Epithelial cell of proximal tubule (primary cell): ENCODE measurements at places on chromosomes 5 and 9.

- DNase-seq = no peak
Measured at GRCh38 chr9:73038613-73039012, 85.8 kb upstream of the ALDH1A1 start.

- no peak for DNase-seq
Measured at GRCh38 chr9:80883426-80883825, 805.9 kb downstream of the TLE1 start.

- no peak for DNase-seq
Measured at GRCh38 chr5:77210091-77210963, at the start of gene PDE8B. Gene PDE8B (plus strand): TSS chr5:77210680. CDS start chr5:77210926, 246 bp downstream.

GRCh38 chr9:91818647-91819403, 131.2 kb downstream of the ROR2 start:
- DNase-seq = no peak

- no peak for DNase-seq
Measured at GRCh38 chr9:19145881-19146280, 18.6 kb upstream of the PLIN2 start.

DNA sequence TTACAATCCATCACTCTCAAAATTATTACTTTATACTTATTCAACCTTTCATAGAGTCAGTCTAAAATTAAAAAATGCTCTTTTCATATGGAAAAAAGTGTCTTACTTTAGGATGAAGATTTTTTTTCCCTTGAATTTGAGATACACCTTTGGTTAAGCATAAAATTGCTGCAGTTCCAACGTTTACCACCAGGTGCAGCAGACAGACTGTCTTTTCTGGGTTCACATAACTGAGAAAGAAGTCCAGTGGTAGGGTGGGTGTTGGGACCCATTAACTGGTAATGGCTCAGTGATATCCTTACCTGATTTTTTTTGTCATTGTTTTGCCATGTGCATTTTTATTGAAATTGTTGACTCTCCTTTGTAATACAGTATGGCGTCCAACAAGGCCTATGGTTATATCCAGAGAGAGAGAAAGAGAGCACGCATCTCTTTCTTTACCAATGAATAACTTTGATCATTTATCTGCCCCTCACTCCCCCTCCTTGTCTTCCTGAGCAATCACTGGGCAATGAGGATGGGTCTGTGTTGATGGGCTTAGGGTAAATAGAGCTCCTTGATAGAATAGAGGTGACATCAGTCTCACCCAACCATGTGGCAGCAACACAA, 98.4 kb downstream of the FBXL7 start:
- no peak for DNase-seq

- DNase-seq = no peak
Measured at GRCh38 chr9:8802242-8802641, 1002.7 kb upstream of the DMAC1 start.

GRCh38 chr5:20601678-20602100, 613.7 kb upstream of the CDH18 start:
- peak; percentile 12 for DNase-seq

- no peak for DNase-seq
Measured at GRCh38 chr5:137888466-137888862, 793 bp upstream of the PKD2L2 start.

GRCh38 chr9:6805532-6805931, 47.8 kb downstream of the KDM4C start:
- peak; percentile 25 for DNase-seq

DNA sequence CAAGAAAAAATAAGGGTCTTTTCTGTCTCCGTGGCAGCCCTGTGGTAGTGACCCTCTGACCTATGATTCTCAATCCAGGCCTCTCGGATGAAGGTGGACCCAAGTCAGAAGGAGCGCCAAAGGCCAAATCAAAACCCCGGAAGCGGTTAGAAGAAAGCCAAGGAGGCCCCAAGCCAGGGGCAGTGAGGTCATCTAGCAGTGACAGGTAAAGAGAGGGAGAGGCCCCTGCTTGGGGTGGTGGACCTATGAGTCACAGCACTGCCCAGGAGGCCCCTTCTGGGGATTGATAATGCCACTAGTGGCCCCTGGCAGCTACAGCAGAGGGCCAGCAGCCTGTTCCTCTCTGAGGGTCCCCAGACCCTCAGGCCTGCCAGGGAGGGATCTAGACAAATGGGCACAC, 6.4 kb upstream of the SLC2A8 start:
- no peak for DNase-seq

DNA sequence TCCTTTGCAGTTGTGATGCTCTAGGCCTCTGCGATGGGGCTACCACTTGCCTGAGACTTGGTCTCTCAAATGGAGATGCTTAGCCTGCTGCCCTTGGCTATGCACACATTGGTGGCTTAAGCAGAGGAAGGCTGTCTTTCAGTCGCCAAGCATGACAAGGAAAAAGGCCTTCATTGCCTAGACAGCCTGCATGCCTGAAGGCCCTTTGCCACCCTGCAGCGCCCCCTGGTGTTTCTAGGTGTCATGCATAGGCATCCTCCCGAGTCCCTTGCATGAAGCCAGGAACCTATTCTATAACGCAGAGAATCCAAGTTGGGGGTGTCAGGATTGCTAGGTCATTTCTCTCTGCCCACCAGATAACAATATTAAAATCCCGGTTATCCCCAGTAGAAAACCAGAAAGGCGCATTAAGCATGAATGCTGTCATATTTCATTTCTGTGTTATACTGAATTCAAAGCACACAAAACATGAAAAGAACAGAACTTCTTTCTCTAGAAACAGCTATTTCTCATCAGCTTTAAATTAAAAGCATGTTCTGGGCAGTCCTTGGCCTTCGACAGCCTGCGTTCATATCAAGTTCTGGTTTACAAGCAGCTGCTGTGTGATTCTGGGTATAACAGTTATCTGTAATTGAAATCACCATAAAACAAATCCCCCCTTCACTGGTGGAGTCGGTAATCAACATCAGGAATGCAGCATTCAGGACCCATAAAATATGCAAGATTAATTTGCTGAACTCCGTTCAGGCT, 59.7 kb upstream of the TRPC7 start:
- DNase-seq = no peak

DNA sequence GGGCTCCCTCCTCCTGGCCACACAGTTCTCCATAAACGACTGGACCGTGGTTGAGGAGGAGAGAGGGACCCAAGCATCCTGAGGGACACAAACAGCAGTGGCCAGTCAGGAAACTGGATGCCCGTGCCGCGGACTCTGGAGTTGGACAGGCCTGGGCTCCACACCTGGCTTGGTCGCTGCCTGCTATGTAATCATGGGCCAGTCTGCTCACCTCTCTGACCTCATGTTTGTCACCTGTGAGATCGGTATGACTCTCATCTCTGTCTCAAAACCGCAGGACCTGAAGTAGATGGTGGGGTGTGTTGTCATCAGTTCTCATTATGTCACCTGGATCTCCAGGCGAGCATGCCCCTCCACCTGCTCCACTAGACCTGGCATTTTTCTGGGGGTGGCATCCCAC, 14.5 kb downstream of the CXXC5 start:
- no peak for DNase-seq

DNA sequence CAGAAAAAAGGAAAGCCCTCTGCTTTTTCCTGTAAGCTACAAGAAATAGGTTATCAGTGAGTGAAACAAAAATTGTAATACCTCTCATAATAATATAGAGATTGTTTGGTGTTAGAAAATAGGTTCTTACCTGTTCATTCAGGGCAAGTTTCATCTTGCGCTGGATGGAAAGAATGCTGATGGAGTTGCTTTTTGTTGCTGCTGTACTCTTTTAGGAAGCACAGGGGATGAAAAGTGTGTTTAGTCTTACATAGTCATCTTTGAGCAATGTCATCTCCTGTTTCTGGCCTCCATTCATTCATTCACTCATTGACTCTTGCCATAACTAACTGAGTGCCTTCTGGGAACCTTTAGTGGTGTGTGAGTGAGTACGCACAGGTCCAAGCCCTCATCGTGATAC, 6.4 kb downstream of the ENTREP1 start:
- DNase-seq = no peak

- DNase-seq = no peak
Measured at GRCh38 chr5:35859101-35859661, 2.5 kb downstream of the IL7R start.

DNA sequence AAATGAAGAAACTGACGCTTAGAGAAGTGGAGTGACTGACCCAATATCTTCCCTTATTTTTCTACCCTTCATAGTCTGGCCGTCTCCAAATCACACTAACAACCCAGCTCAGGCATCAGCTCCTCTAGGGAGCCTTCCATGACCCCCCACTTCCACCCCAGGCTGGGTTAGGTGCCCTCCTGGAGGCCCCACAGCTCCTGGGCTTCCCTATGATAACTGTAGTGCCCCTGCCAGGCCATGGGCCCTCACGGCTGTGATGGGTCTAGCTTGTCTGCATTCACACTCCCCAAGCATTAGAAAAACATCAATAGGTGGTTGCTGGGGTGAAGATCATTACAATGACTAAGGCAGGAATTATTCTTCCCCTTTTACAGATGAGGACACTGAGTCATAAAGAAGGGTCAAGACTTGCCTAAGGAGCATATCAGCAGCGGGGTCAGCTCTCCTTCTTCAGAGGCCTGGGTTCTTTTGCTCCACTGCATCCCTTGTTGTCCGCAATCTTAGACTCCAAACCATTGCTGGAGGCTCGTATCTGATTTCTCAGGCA, 7.3 kb downstream of the CORO2A start:
- no peak for DNase-seq

DNA sequence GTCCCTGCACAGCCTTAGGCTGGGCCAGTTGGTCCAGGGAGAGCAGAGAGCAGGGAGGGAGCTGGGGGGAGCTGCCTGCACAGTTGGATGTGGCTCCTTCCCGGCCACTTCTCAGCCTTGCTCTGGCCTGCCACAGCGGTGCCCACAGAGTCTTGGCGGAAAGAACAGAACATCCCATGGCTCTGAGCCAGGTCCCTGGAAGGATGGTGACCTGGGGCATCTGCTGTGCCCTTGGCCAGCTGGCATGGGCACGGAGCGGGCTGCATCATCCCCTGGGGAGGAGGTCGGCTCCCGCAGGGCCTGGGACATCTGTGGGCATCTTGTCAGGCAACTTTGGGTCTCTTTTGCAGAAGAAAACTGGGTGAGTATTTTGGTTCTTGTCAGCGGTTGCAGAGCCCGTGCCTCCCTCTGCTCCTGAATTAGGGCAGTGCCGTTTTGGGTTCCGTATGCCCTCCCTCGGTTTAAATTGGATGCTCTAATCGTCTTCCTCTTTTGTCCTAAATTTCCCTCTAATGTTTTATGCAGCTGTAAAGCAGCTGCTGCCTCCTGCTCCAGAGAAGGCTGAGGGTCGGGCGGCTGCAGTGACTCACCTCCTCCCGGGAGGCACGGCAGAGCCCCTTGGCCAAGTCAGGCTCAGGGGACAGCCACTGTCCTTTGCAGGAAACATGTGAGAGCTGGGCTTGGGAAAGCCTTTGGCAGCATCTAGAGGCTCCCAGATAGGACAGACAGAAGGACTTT, 10.5 kb upstream of the NACC2 start:
- no peak for DNase-seq

GRCh38 chr5:104763216-104763615, 1200.6 kb upstream of the NUDT12 start:
- DNase-seq = no peak

DNA sequence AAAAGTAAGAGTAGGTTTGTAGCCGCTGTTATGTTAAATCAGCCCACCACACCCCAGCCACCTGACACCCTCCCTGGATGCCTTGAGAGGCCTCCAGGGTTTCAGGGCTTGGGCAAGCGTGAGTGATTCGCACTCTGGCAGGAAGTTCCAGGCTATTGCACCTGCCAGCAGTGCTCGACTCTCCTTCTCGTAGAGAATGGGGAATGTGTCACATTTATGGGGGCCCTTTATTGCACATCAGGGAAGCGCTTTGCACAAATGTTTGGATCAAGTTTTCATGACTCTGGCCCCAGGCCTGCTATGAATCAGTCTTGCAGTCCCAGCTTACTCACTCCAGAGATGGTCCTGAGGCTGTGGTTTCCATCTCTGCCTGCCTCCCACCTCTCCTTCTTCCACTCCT, 66.1 kb upstream of the ADRA1B start:
- DNase-seq = peak; percentile 69

GRCh38 chr9:80440724-80441123, 869.0 kb downstream of the TLE4 start:
- DNase-seq = no peak

GRCh38 chr9:26077860-26078259, 399.6 kb upstream of the TUSC1 start:
- DNase-seq = no peak

DNA sequence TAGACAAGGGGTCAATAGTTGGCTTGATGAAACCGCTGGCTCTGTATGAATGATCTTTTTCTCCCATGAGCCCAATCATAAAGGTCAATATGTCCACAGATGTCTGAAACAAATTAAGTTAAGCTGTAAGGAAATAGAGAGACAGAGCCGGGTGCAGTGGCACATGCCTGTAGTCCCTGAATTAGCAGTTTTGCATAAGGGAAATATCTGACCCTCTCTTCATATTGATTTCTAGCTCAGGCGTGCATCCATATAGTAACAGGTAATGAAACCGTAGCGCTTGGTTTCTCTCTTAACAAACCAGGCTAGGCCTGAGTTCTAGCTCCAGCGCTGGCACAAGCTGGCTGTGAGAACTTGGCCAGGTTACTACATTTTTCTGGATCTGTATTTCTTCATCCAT, 118.1 kb upstream of the ERCC6L2 start:
- no peak for DNase-seq

GRCh38 chr5:171451421-171451820, 32.0 kb downstream of the FGF18 start:
- DNase-seq = no peak

DNA sequence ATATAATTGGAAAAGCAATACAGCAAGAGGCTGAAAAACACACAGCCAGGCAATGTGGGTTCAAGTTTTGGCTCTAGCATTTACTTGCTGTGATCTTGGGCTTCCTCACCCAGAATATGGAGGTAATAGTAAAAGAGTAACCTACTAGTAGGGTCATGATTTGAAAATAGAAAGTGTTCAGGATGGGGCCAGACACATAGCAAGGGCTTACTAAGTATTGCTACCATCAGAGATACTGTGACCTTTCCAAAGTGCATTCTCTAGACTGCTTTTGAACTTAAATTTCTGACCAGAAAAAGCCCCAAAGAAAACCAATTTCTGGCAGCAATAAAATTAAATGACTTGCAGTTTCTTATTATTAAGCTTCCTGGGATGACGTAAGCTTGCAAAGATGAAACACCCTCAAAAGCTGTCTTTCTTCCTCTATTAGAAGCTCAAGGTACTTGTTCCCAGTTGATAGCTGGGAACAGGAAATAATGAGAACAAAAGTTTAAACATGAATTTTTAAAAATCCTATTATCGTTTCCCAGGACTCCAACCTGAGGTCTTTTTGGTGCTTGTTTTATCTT, 20.3 kb downstream of the SLC45A2 start:
- DNase-seq = no peak

GRCh38 chr9:128409978-128410377, 10.7 kb upstream of the CERCAM start:
- no peak for DNase-seq

DNA sequence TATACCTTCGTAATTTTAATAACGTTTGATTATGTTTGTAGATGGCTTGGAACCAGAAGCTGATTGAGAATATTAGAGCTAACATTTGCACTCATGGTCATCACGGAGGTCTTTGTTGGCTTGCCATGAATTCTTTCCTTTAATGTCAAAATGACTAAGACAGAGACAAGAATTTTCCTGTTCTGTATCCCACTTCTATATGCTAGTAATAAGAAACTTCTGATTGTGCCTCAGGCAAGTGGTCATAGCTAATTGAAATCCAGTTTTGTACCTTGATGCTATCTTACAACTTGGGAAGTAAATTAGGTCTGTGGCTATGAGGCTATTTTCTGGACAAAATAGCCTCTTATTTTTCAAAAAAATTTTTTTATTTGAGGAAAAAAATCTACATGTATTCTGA, 167.6 kb downstream of the RANBP17 start:
- DNase-seq = no peak
